ENCODE measurements at places on chromosomes 4 and X.

- DNase-seq: peak; percentile 13
Measured at GRCh38 chrX:72712094-72712755, 1.9 kb downstream of the PHKA1 start.

- no peak for DNase-seq
Measured at GRCh38 chrX:112867570-112867969, 26.9 kb upstream of the AMOT start.

- DNase-seq: peak; percentile 76
Measured at GRCh38 chrX:31227250-31227649, 155.4 kb upstream of the FTHL17 start.

DNA sequence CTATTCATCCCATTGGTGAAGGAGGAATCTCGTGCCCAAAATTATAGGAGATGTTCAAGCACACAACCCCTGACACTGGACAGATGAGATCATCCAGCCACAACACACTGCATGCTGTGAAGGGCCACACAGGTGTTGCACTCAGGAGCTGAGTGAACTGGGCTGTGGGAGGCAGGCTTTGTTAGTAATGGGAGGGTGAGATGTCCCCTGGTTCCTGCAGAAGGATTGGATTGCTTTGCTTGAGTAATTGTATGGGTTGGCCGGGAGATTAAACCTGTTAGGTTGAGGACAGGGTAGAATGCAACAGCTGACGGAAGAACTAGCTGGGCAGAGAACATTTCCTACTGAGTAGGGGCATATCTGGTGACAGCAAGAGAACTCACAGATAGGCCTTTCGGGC lies 152.2 kb downstream of the TACR3 start:
- DNase-seq: no peak

DNA sequence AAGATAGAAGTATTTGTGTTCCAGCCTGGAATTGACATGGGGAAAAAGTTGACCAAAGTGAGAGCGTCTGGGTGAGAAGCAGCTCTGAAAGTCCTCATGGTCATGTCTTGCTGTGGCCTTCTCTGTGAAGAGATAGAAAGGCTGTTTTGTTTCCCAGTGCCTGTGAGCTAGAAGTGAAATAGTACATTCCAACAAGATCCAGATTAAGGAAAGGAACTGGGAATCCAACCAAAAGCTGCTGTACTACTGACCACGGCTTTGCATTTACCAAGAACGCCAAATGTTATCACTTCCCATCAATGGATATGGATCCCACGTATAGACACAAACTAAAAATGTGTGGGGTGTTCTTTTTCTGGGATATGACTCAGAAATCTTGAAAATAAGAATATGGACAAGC lies 51.2 kb downstream of the TENM3 start:
- DNase-seq: no peak

GRCh38 chr4:61860376-61860775 lies 660.2 kb downstream of the ADGRL3 start:
- DNase-seq: no peak

GRCh38 chr4:124181039-124181438 lies 531.5 kb downstream of the ANKRD50 start:
- peak; percentile 44 for DNase-seq

DNA sequence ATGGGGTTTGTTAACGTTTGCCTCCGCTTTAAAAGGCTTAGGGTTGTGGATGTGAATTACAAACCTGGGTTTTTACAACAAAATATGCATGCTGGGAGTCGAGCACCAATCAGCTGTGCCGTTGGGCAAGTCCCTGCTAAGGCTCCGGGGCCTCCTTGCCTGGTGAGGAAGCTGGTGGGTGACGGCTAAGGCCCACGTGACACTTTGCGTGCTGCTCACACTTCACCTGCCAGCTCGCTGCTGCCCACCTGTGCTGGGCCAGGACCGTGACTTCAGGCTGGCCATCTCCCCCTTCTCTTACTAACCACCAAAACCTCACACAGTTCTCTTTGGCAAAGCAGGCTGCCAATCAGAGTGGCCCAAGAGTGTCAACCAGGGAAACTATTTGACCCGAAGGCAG lies 178.3 kb downstream of the AFAP1 start:
- DNase-seq: no peak

DNA sequence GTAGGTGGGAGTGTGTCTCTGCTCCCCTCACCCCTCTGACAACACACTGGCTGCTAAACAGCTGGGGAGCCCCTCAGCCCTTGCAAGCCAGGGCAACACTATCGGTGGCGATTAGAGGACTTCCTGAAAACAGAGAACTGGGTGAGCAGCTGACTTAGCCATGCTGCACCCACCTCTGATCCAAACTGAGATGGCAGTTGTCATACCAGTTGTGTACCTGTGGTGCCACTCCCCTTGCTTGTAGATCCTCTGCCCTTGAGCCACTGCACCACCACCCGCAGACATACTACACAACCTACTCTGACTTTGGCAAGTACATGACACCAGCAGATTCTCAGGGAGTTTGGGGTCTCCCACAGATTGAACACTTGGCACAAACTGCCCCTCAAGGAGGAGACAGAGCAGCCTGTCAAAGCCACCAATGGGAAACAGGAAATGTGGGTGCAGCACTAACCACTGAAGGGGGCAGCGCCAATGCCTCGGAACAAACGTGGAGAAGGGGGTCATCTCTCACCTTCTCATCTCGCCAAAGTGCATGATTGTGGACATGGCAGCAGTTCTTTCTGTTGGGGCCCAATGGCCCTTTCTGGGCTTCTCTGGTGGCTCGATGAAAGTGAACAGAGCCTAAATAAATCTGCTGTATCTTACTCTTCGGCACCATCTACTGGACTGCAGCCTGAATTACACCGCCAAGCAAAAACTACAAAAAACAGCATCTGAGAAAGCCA lies 119.8 kb downstream of the NEK1 start:
- peak; percentile 44 for DNase-seq

- DNase-seq: no peak
Measured at GRCh38 chr4:182918044-182918607, 940 bp upstream of the DCTD start.

DNA sequence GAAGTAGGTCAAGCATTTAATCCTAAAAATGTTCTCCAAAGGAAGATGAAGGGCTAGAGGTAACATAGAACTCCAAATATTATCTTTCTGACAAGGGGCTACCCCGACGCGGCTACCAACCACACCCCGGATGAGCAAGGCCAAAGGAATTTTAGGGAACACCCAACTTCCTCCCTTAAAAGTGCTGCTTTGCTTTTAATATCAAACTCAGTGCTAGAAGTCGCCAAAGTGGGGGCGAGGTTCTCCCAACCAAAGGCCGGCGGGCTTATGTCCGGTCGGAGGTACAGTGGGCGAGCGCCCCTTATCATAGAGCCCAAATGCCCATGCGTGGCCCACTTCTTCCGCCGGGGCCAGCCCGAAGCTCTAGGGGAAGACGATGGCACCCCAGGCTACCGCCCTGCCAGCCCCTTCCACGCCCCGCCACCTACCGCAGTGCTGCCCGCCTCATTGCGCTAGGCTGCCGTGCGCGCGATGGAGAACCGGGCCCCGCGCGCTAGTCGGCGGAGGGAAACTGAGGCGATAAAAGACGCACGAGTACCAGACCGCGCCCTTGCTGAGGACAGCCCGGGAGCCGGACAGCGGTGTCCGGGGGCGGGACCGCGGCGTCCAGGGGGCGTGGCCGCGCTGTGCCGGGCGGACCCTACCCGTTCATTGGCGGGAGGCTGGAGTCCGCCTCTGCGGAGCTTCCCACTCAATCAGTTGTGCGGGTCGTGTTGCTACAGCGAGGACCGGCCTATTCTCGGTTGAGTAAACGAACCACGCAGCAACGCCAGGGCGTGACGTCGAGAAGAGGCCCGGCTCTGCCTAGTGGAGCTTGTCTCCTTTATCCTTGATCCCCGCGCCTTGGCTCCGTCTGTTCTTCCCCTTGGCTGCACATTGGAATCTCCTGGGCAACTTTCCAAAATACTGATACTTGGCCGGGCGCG lies at the start of gene ACOT9:
TSS of gene ACOT9 (minus strand) at position 580 of the 926 bp plus-strand sequence. CDS start at position 448, 132 bp downstream.
- peak; percentile 95 for DNase-seq
